ENCODE measurements at places on chromosomes 3 and 15.

DNA sequence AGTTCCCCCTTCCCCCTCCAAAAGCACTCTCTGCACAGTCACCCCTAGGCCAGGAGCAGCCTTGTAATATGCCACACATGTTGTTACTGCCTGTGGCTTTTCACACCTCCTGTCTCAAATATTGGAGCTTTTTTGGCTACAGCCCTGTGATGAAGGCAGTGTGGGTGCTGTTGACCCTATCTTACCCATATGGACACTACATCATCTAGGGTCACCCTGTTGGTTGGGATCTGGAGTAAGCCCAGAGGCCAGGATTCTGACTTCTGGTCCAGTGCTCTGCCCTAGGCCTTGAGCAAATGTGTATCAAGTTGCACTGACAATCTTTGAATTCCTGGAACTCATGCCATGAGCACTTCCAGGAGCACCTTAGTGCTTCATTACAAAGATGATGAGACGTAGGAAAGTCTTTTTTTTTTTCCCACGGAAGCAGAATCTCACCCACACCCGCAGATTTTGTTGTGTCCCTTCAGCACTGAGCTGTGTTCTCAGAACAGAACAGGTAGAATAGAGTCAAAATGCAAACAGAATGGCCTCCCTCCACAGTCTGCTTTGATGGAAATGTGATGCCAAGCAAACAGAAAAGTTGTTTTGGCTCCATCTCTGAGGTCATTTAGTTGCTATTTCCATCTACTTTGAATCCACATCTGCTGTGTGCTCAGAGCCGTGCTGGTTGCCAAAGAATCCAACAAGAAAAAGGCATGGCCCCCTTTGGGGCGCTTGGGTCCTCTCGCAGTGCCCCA, 49.6 kb downstream of the SMAD3 start:
- no peak for DNase-seq

DNA sequence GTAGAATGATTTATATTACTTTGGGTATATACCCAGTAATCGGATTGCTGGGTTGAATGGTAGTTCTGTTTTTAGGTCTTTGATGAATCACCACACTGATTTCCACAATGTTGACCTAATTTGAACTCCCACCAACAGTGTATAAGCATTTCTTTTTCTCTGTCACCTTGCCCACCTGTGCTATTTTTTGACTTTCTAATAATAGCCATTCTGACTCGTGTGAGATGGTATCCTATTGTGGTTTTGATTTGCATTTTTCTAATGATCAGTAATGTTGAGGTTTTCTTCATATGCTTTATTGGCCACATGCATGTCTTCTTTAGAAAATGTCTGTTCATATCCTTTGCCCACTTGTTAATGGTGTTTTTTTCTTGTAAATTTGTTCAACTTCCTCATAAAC, 340.8 kb downstream of the PLOD2 start:
- no peak for DNase-seq

DNA sequence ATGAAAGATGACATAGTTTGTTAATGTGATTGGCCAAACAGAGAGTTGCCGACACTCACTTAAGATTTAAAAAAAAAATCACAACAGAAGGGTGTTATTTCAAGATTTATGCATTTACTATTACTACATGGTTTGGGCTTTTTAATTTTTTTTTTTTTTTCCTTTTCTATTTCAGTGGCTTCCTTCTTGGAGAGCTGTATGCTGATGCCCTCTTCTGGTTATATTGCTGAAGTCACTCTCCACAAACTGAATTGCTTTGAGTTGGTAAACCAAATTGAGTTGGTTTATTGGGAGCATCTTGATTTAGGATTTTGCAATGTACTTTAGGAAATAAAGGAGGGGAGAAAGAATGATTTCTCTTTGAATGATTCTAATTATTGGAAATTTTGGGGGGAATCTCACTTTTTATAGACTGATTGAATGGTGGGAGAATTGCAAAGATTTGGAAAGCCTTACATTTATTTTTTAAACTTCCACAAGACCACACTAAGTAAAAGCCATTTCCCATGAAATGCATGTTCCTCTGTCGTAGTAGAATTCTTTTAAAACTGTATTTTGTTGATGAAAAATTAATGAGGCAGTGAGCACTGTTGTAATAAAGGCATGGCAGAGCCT, 186.6 kb upstream of the FEZF2 start:
- no peak for DNase-seq

DNA sequence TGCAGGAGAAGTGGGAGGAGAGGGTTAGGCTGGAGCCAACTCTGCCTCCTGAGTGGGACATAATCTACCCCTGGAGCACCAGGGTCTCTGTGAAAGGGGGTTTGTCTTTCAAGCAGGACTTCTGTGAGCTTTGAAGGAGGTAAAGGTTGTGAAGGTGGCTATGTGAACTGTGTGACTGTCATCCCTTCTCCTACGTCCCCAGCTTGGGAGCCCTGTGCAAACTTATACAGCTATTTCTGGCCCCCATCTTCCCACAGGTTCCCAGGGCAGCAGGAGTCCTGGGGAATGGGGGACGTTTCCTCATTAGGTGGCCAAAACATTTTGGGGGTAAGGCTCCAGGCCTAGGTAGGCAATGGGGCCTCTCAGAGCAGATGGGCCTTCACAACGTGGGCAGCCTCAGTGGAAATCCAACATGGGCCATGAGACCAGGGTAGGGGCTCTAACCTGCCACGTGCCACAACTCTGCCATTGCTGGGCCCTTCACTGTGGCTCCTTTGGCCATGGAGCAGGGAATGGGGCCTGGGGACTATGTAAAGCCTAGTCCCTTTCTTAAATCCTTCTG, 3.5 kb downstream of the VIPR1 start:
- DNase-seq: no peak

- no peak for DNase-seq
Measured at GRCh38 chr3:178826435-178827123, 245.0 kb downstream of the ZMAT3 start.

GRCh38 chr15:58705105-58705504, 44.4 kb downstream of the ADAM10 start:
- no peak for DNase-seq

Measured in NCI-H187 treated with DMSO at 0.1 percent for 48 hours (cell line).